AG10803 (cell line): ENCODE measurements at places on chromosomes 11 and 22.
A peak's percentile ranks its signal among the peaks of the same experiment; 100 is the strongest.

GRCh38 chr11:130639369-130639768 is 190.9 kb downstream of the ADAMTS15 start:
- DNase-seq, result no peak

DNA sequence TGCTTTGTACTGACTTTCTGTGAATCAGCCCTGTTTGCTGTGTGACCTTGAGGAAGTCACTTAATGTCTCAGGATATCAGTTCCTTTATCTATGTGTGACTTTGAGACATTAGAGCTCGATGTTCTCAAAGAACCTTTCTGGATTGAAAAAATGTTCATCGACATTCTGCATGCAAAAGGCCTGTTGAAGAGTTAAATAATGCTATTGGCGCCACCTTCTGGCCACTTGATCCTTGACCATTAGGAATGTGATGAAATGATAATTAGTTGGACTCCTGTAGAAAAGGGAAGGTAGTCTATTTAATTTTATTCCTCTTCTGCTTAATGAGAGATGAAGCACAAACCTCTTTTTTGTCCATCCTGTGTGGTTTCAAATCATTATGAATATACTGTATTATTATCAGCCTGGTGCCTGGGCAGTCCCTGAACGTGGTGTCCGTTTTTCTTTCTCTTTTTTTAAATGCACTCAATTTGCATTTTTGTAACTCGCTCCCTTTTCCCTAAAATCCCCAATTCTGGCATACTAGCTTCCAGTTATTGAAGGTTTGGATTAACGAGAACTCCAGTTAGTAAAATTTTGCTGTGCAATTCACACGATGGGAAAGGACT is 20.7 kb downstream of the ELF5 start:
- DNase-seq, result peak; percentile 65

DNA sequence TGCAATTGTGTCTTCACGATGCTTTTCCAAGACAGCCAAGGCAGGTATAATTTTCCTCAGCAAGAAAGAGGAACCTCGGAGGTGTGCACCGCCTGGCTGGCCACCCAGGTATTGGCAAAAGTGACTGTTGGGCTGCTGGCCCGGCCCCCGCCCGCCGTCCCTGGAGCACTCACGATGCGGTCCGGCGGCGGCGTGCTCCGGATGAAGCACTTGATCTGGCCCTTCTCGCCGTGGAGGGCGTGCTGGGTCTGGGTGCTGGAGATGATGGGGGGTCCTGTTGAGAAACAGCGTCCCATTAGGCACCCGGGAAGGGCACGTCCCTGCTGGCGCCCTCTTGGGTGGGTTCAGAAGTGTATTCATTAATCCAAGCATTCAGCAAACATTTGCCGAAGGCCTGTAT is 84.8 kb downstream of the ST3GAL4 start:
- DNase-seq, result no peak

DNA sequence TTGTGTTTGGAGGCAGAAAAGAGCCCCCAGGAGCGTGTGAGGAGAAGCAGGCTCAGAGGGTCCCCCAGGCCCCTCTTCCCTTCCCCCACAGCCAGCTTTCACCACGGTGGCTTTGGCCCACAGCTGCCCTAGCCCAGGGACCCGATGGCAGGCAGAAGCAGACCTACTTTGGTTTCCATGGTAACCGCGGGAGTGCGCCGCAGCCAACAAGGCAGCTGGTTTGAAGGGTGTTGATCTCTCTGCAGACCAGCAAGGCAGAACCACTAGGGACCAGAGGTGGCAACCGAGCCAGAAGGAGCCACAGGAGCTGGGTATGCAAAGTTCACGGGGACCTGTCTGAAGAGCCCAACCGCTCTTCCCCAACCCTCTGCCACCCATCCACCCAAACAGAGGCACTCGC is 69.4 kb downstream of the BUD13 start:
- no peak for DNase-seq

DNA sequence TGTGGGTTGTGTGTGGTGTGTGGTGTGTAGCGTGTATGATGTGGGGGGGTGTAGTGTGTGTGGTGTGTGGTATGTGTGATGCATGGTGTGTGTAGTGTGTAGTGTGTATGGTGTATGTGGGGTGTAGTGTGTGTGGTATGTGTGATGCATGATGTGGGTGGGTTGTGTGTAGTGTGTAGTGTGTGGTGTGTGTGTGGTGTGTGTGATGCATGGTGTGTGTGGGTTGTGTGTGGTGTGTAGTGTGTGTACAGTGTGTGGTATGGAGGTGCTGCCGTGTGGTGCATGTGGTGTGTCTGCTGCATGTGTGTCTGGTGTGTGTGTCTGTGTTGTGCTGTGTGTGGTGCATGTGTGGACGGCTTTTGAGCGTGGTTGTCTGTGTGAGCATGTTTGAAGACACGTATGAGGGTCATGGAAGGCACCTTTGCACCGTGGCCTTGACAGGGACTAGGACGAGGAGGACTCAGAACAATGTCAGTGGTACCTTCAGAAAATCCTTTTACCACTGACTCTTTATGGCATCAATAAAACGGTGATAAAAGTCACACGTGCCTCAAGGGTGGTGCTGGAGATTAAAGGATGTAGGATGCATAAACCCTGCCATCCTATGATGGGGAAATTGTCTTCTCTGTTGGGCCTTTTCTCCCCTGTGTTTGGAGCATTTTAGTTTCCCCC is 328.7 kb upstream of the B3GAT1 start:
- DNase-seq, result no peak

DNA sequence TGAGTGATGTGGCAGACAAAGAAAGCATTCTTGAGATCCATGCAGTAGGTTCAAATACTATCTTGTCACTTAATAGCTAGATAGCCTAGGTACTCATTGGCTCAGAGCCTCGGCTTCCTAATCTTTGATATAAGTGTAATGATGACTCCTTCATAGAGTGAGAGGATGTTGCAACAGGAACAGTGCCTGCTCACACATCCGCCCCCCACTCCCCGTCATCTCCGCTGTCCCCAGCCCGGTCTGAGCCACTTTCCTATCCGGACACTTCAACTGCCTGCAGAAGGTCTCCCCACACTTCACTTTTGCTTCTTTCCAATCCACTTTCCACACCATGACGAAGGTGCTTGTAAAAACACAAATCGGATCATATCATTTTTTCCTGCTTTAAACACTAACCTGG is 128.8 kb downstream of the NTM start:
- DNase-seq, result no peak

GRCh38 chr11:22690871-22691270 is 24.5 kb downstream of the GAS2 start:
- no peak for DNase-seq

DNA sequence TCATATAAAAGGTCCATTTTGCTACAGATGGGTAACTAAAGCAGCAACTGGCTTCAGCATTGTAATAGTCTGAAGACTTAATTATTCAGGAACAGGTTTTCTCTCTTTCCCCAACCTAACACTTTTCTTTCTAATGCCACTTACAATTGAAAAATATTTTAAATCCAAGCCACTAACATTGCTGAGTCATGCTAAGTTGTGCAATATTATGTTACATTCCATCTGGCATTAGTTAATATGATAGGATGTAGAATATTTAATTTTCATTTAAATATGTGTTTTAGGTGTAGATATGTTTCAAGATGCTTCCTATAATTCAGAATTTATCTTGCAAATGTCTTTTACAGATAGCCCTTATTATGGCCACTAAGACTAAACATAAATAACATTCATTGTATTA is 98.6 kb downstream of the KIF18A start:
- peak; percentile 74 for DNase-seq

DNA sequence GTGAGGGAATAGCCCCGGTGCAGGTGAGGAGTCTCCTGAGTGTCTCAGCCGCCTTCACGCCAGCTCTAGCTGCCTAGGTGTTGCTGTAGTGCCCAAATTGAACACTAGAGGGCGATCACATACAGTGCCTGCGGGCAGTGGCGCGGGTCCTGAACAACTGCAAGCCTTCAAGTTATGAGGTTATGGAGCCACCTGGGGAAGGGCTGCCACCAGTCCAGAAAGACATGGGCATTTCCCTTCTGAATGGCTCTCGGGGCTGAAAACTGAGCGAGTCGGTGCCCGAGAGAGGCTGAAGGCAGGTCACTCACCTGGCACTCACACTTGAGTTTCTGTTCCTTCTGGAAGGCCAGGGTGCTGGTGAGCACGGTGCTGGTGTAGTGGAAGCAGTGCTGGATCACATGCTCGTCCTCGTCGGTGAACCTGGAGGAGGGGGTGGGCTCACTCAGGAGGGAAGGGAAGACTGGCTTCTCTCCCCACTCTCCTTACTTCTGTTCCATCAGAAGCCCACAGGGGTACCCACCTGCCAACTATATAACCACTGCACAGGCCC is 88.4 kb downstream of the PDE2A start:
- DNase-seq, result peak; percentile 39

GRCh38 chr22:26553056-26553752 is 36.7 kb downstream of the TPST2 start:
- DNase-seq, result peak; percentile 92

DNA sequence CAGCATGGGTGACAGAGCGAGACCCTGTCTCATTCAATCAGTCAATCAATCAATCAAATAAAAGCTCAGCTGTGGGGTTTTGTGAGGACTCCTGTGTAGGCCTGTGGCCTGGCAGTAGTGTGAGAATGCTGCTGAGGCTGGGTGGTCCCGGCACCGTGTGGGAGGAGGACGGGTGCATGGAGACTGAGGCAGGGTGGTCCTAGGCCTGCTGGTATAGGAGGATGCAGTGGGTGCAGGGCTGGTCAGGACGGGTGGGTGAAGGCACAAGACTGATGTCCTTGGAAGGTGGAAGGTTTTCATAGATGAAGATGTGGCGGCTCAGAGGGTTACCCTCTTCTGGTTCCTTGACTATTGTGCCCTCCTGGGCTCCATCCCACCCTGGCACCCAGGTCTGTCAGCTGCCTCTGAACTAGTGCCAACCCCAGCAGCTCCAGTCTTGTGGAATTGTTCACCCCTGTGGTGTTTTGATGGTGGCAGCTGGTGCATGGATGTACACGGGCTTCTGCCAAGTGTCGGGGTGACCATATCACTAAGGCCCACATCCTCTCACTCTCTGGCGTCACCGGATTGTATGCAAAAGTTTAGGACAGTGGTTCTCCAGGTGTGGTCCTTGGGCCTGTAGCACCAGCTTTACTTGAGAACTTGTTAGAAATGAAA is 23.7 kb downstream of the TANGO2 start:
- DNase-seq, result no peak

DNA sequence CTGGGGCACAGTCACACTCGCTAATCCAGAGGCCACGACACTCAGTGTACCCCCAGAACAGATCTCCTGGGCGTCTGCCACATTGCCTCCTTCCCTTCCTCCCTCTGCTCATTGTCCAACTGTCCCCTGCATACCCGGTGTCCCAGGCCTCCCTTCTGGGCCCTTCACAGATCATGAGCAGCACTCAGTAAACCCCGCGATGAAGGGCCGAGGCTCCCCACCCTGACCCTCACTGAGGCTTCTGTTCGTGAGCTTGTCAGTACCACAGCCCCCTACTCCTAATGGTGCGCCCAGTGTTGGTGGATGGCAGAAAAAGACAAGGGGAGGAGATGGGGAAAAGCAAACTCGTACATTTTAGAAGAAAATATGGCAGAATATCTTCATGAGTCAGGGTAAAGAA is 12.6 kb downstream of the RSPH14 start:
- DNase-seq, result no peak

DNA sequence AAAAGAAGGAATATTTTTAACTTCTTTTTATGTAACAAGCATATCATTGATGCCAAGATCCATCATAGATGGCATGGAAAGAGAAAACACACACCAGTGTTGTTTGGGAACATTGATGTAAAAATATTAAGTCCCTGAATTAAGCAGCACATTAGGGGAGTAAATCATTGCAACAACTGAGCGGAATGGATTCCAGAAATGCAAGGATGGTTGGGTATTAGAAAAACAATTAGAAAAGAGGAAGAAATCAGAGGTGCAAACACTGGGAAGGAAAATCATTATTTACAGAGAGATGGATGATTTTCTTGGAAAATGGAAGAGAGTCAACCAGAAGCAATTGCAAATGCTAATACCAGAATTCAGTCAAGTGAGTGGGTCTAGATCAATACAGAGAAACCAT is 8.1 kb downstream of the SMIM38 start:
- no peak for DNase-seq

GRCh38 chr22:39995393-39996252 is 869 bp downstream of the FAM83F start:
- DNase-seq, result no peak

- DNase-seq, result peak; percentile 85
Observed at GRCh38 chr22:37353839-37354238, 71.5 kb downstream of the CYTH4 start.

GRCh38 chr11:64718084-64718779 is 4.8 kb downstream of the NRXN2 start:
- DNase-seq, result no peak

DNA sequence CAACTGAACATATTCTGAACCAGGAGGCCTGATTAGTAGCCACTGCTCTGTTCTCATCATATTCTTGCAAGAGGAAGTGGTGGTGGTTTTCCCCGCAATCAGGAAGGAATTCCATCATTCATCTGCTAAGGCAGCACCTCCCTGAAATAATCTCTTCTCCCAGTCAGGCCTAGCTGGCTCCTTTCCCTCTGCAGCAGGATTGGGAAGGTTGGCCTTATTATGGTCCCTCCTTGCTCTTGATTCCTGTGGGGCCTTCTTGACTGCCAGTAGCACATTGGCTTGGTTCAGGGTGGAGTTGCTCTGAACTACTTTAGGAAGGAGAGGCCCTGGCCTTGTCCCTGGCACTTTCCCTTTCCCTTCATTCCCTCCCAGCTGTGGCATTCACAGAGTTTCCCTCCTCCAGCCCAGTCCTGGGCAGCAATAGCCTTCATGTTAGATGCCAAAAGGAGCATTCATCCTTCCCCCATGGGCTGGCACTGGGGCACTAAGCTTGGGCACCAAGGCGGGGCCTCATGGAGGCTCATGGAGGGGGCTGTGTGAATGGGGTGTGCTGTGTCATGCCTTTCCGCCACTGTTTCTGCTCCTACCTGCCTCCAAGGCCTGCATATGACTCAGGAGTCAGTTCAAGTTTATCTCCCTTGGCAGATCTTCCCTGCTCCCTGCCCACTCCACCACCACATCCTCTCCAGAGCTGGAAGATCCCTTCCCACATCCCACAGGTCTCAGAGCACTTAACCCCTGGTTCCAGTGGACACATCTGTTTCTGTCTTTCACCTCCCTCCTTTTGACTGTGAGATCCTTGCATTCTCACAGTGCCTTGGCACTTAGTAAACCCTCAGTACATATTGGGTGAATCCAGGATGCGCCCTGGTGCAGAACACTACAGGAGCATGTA is 27.6 kb upstream of the CD44 start:
- DNase-seq, result peak; percentile 98

- DNase-seq, result peak; percentile 45
Observed at GRCh38 chr11:36376888-36377758, 81.0 kb downstream of the PRR5L start.

- DNase-seq, result peak; percentile 37
Observed at GRCh38 chr11:121321614-121322243, 29.2 kb downstream of the SC5D start.

- DNase-seq, result no peak
Observed at GRCh38 chr11:18907391-18907790, 31.8 kb downstream of the MRGPRX1 start.

DNA sequence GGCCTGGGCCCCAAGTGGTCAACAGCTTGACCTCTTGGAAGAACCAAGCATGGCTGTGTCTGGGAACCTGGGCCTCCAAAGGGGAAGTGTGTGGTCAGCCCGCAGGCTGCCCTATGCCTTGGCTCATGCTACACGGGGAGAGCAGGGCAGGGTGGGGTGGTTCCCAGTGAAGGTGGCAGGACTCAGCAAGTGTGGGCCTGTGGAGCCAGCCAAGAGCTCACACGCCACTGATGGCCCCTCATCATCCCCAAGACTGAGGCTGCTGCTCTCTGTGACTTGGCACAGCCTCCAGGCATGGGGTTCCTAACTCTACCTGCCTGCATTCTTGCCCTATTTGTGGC is 15.9 kb upstream of the DGCR8 start:
- no peak for DNase-seq

GRCh38 chr11:86676533-86677154 is 4.2 kb upstream of the ME3 start:
- no peak for DNase-seq
